ENCODE measurements at places on chromosomes 7 and 10. TPM values are rescaled to one million over a fixed set of nuclear protein-coding genes. Genes with fewer than 3 reads are reported as not detected.

DNA sequence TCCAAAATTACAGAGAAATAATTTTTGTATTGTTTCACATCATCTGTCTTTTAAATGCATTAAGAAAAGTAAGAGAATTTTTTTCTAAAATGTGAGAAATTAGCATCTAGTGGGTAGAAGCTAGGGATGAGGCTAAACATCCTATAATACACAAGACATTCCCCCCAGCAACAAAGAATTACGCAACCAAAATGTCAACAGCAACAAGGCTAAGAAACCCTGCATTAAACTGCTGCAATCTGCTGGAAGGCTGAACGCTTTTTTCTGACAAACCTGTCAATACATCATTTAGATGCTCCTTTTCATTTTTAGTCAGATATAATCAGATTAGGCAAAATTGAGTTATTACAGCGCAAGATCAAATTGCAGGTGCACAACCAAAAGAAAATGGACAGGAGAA is 162.2 kb downstream of the C1GALT1 start:
- H3K36me3 ChIP-seq: no peaks in the 10 kb centered on the region
- H3K4me1 ChIP-seq: no peaks in the 10 kb centered on the region
- DNase-seq: no peak
- H3K27ac ChIP-seq: no peak overlapping the region
- H3K4me3 ChIP-seq: no peak overlapping the region

DNA sequence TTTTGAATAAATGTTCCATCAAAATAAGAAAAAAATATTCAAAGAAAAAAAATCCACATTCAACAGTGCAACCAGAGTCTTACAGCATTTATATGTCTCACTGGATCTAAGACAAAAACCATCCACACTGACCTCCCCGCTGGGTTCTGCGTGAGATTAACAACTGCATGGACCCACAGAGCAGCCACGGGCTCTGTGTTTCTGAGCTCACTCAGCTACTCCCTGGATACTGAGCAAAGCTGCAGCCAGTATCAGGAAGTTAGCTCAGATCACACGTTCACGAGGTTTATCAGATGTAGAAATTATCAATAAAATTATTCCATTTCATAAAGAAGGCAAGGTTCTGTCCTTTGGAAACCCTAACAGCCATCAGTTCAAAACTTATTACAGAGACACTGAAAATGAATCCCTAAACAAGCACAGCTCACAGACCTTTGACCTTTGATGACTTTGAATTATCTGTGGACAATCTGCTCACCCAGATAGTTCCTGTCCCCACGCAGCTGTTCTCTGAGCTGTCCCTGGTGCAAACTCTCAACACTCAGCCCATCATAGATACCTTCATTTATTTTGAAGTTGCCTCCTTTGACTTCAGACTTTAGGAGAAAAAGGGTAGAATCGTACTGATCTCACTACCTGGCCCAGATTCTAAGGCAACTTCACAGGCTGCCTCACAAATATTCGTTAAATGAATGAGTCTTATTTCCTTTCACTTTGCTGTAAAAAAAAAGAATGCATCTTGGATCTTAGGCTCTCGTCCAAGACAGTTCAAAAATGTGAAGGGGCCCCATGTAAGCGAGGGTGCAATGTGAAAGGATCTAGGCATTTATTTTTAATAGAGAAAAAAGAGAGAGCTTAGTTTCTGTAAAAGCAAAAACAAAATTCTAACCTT is 67.7 kb upstream of the SVIL start:
- no peak overlapping the region for H3K4me3 ChIP-seq
- no peak for DNase-seq
- no peaks in the 10 kb centered on the region for H3K36me3 ChIP-seq
- H3K27ac ChIP-seq: peak overlapping the region; percentile 4

- no peaks in the 10 kb centered on the region for H3K36me3 ChIP-seq
- H3K4me3 ChIP-seq: no peak overlapping the region
- DNase-seq: no peak
- peaks cover 4% of the 10 kb centered on the region for H3K27me3 ChIP-seq
- H3K4me1 ChIP-seq: no peaks in the 10 kb centered on the region
- no peak overlapping the region for H3K27ac ChIP-seq
These were observed 54.6 kb downstream of the SLIT1 start for GRCh38 chr10:97131181-97131628.

TSPAN33 gene
- 0.48 TPM for total RNA-seq

CLEC2L gene
- total RNA-seq: not detected

Measured in activated CD4-positive, alpha-beta memory T cell treated with anti-CD3 and anti-CD28 coated beads, Interleukin-2, amount 10 ng/mL, durations not matched to agents 7 days and 5 days (primary cell).